ENCODE measurements at places on chromosomes 3 and 15.

- DNase-seq, result no peak
These were observed 36.1 kb upstream of the MECOM start for GRCh38 chr3:169699536-169700050.

- no peak for DNase-seq
These were observed 61.8 kb downstream of the GAP43 start for GRCh38 chr3:115685097-115685496.

DNA sequence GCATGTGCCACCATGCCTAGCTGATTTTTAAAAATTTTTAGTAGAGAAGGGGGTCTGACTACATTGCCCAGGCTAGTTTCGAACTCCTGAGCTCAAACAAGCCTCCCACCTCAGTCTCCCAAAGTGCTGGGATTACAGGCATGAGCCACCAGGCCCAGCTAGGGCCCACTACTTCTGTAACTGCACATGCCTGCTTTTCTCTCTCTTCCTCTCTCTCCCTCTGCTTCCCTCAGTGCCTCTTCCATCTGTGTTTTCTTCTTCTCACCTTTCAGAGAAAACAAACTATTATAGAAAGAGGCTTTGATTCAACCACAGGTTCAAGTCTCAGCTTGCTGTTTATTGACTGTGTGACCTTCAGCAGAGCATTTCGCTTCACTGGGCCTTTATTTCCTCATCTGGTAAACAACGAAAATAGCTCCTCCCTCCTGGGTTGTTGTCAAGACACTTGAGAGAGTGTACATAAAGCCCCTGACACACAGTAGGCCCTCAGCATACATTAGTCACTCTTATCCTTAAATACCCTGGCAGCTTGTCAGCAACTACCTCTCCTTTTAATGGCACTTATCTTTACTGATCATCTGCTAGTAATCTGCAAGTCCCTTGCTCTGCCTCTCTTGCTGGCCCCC lies 10.2 kb downstream of the TADA3 start:
- no peak for DNase-seq

DNA sequence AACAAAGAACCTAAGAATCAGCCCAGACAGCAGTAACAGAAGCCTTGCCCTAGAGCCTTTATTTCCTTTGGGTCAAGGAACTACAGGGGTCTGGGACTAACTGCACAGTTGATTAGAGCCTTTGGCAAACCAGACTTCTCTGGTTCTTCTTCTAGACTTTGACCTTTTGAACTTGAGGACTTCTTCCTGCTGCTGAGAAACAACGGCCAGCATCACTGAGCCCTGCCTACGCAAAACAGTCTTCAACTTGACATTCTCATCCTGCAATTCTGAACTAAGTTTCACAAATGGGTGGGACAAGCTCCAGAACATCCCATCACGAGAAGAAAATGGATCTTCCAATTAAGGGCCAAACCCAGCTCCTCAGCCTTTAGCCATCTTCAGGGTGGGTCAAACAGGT lies 31.4 kb downstream of the CMTM6 start:
- no peak for DNase-seq

DNA sequence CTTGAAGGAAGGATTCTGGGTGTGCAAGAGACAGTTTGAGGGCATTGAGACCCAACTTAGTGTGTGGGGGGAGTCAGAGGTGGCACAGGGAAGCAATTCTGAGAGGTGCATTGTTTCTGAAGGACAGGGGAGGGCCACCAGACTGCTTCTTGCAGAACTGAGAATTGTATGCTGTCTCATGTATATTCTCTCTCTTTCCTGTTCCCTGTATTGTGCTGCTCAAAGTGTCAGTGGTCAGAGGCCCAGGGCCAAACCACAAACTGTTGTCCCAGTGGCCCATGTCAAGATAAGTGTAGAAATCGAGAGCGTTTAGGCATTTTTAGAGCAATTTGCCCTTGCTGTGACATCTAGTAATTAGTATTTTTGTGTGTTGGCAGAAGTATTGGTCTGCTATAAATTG lies 567.1 kb downstream of the EDEM1 start:
- no peak for DNase-seq

- no peak for DNase-seq
These were observed 2.1 kb downstream of the ABHD17C start for GRCh38 chr15:80697075-80697685.

GRCh38 chr15:36458411-36458810 lies 121.0 kb upstream of the CDIN1 start:
- no peak for DNase-seq

DNA sequence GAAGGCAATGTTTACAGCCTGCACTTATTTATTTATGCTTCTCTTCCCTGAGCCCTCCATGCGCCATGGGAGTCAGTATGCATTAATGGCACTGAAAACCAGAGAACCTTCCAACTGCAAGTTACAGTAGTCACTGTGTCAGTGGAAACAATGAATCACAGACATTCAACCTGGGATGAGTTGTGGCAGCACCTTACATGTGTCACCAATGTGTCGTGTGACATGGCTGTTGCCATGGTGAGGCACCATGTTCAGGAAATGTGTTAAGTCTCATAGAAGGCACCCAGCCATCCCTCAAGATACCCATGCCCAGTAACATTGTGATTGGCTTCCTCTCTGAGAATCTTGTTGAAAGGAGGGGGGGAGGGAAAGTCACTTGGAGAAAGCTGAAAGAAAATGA lies 105.0 kb downstream of the FOXP1 start:
- DNase-seq, result no peak

DNA sequence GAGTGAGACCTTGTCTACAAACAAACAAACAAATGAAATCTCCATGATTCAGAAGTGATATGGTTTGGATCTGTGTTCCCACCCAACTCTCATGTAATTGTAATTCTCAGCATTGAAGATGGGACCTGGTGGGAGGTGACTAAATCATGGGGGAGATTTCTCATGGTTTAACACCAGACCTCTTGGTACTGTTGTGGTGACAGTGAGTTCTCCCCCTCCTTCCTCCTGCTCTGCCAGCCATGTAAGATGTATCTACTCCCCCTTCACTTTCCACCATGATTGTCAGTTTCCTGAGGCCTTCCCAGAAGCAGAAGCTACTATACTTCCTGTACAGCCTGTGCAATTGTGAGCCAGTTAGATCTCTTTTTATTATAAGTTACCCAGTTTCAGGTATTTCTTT lies 438.4 kb upstream of the THBS1 start:
- DNase-seq, result no peak

DNA sequence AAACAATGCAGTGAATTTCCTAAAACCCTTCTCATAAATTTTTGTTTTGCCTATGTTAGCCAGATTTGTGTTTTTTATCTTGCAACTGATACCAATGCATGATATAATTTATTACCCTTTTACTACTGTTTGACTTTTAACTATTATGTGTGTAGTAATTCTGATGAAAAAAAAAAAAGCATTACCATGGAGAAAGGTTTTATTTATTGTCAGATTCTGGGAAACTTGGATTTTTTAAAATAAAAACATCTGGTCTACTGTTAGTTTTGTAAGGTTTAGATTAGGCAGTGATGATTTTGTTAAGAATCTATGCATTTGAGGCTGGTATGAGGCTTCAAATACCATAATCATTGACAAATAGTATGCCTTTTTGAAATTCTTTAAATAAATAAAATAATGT lies 470.4 kb upstream of the ROBO1 start:
- no peak for DNase-seq

DNA sequence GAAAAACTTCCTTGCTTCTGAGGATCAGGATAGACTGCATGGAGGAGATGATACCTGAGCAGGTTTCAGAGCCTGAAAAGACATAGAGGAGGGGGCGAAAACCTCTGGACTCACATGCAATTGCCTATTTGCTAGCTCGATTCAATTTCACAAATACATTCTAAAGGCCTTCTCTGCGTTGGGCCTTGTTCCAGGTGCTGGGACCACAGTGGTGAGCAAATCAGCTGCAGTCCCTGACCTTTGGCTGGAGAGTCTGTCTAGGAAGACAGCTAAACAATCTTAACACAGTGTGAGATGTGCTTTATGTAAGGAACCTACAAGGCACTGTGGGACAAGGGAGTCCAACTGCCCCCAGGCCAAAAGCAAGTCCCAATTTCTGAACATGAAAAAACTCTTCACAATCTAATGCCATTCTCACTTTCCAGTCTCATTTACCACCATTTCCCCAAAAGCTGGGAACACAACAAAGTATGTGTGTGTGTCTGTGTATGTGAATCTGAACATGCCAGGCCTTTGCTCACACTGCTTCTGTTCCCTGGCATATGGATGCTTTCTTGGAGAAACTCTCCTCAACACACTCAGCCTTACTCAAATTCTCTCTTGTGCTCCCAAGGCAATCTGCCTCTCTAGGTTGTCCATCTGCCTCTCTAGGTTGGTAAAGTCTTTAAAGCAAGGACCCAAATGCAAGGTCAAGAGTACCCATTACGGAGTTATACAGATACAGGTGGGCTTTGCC lies 2.1 kb upstream of the PCCB start:
- no peak for DNase-seq

DNA sequence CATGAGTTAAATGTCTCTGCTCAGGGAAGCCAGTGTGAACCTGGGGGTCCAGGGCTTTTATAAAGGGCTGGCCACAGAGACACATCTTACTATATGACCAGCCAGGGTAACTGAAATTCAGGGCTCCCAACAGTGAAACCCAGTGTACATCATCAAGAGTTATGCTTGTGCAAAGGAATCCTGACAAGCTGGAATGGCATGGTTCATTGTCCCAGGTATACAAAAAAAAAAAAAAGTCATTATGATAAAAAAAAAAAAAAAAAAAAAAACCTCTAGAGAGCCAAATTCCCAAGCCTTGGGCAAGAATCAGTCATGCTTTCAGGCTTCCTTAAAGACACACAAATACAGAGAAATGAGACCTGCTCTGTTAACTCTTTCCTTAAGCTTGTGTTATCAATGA lies 452.0 kb downstream of the GABRG3 start:
- no peak for DNase-seq

DNA sequence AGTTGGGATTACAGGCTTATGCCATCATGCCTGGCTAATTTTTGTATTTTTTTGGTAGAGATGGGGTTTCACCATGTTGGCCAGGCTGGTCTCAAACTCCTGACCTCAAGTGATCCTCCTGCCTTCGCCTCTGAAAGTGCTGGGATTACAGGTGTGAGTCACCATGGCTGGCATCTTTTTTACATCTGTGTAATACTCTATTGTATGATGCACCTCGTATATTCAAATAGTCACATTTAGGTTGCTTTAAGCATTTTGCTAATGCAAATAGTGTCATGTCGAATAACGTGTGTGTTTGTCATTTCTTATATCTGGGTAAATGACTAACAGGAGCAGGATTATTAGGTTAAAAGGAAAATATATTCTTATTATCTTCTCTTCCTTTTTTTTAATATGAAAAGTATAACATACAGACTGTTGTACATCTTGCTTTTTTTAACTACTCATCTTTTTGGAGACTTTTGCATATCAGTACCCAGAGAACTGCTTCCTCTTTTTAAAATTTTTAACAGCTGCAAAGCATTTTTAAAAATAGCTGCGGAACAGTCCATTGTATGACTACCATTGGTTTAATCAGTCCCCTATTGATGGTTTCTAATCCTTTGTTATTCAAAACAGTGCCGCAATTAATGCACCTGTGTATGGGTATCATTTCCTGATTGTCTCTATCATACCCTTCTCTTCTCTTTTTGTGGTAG lies 13.4 kb downstream of the SCAMP5 start:
- peak; percentile 53 for DNase-seq

DNA sequence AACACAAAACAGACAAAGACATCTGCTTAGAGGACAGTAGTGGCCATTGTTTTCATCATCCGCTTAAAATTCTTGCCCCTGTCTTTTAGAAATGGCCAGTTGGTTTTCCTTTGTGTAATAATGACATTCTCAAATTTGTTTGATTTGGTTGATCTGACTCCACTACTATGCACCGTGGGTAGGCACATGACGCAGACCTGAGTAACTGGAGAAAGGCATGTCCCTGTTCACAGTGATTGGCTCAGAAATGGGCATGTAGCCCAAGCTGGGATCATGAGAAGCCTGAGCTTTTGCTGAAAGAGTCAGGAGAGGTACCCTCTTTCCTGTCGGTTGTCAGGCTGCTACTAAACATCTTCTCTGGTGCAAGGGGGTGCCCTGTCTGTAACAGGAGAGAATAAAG lies 36.6 kb upstream of the MAGI1 start:
- no peak for DNase-seq

- no peak for DNase-seq
These were observed 30.6 kb downstream of the SNRK start for GRCh38 chr3:43316783-43317460.

GRCh38 chr3:184567946-184568559 lies 6.5 kb downstream of the EPHB3 start:
- DNase-seq, result no peak

DNA sequence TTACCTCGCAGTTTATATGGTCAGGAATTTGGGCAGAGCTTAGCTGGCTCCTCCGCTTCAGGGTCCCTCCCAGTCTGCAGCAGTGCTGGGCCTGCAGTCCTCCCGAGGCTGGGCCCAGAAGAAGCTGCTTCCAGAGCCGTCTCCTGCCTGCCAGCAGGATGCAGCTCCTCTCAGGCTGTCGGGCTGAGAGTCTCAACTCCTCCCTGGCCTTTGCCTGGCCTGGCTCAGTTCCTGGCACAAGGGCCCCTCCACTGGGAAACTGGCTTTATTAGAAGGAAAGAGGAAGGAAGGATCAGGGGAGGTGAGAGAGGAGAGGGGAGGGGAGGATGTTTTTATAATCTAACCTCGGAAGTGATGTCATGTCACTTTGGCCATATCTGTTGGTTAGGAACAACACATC lies 72.8 kb downstream of the GABRG3 start:
- DNase-seq, result no peak

DNA sequence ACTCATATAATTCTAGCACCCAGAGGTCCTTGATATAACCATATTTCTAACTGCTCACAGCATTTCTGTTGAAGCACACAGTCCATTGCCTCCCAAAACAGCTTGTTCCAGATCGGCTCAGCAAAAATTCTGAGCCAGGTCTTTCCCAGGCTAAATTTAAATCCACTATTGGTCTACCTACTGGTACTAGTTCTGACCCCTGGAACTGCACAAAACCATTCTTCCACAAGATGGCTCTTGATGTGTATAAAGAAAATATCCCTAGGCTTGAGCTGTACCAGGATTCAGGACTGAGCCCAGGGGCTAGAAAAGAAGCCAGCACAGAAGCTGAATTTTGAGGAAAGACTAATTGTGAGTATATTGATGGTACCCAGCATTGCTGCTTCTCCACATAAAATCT lies 75.4 kb upstream of the ABHD17C start:
- no peak for DNase-seq

DNA sequence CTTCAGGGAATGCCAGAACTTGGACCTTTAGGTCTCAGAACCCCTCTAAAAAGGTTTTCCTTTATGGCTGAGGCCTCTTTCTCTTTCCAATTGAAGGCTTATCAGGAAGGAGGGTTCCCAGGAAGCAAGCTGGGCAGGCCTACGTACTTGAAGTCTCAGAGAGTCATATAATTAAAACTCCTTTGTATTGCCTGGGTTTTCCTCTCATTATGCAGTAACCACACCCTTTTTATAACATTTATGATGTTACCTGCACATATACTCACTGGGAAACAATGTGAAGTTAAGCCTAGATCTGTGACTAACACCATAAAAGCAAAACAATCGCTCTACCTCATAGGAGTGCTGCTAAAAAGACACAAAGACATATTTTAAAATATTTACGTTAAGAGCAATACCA lies 27.3 kb downstream of the SERP1 start:
- DNase-seq, result no peak

All from GM18507 (cell line).